ENCODE measurements at places on chromosomes 6 and 20. TPM values are rescaled to one million over a fixed set of nuclear protein-coding genes. Genes with fewer than 3 reads are reported as not detected.

Gene TRAM2
- total RNA-seq: 35.6 TPM

Gene EPHA7
- total RNA-seq: 0.18 TPM

Gene SLC26A8
- not detected for total RNA-seq

Gene CASS4
- not detected for total RNA-seq

Gene HCRTR2
- total RNA-seq: not detected
